SJCRH30 (cell line): ENCODE measurements at places on chromosomes 2 and 18.

DNA sequence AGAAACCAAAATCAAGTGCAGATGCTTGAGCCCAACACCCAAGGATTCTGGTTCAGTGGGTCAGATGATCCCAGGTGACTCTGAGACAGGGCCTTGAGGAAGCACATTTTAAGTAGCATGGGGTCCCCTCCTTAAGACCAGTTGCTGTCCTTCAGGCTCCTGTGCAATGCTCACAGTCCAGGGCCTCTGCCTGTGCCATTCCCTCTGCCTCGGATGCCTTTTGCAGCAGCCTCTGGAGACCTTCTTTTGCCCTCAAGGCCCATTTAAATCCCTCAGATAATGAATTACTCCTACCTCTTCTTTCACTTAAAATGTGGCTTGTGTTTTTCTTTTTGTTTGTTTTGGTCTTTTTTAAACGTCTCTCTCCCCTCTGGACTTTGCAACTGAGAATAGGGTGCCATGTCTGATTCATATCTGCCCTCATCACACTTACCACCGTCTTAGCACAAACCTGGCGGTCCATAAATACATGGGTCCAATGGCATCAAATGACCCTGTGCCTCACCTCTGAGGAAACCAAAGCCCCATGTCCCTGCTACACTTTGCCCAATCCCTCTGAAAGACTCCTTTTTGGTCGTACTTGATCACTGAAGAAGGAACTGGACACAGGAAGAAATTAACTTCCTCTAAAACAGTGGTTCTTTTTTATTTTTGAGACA is 14.2 kb downstream of the ACTG2 start:
- no peak for DNase-seq

GRCh38 chr2:223316342-223316741 is 264.4 kb downstream of the KCNE4 start:
- DNase-seq, result no peak

DNA sequence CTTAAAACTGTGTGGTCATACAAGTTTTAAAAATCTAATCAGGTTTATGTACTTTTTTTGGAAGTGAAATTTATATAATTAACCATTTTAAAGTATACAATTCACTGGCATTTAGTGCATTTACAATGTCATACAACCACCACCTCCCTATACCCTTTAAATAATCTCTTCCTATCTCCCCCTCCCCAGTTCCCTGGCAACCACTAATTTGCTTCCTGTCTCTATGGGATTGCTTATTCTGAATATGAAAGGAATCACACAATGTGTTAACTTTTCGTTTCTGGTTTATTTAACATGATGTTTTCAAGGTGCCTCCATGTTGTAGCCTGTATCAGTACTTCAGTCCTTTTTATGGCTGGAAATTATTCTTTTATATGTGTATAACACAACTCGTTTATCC is 19.4 kb downstream of the CHMP3 start:
- no peak for DNase-seq

DNA sequence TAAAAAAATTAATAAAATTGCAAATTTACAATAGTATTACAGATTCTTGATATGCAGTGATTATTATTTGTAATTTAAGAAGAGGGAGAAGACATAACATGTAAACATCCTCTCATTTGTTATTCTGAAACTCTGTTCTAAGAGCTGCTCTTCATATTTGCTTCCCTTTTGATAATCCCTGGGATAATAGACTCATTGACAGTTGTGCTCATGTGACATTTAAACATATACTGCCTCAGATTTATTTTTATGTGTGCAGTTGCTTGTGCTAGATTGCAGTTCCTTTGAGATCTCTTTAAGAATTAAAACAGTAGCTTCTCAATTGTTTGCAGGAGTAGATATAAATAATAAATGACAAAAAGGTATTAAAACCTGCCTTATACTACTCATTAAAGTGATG is 605.1 kb upstream of the CNTNAP5 start:
- DNase-seq, result no peak

DNA sequence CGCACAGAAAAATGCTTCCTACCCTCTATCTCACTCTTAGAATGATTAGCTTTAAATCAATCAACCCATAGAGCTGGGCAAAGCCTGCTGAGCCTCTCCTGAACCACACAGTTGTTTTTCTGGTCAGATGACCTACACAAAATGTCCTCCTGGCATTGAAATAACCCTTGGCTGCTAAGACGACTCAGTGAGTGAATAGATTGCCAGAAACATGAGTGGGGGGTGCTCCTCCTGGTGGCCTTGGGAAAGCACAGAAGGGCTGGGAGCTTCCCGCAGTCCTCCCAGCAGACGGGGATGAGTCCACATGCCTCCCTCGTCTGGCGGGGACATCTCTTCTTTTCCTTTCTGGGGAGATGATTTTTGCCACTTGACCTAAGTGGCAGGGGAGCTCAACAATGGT is 14.9 kb downstream of the MAL start:
- DNase-seq, result no peak

GRCh38 chr2:42908518-42909200 is 116.3 kb upstream of the HAAO start:
- DNase-seq, result no peak

GRCh38 chr18:10400534-10401307 is 53.7 kb upstream of the APCDD1 start:
- DNase-seq, result no peak

DNA sequence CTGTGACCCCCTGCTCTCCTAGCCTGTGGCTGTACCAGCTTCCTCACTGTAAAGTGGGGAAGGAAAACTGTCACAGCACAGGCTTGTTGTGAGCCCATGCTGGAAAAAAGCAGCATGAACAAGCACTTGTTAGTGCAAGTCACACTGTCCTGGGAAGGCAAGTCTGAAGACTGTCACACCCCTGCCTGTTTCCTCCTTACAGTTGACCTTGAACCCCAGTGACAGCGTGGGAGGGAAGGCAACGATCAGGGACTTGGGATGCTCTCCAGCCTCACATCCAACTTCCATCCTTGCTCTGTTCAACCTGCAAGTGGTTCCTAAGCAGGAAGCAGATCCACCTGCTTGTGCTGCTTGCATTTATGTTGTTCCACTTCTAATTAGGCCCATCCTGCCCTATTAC is 311.3 kb upstream of the KLHL29 start:
- no peak for DNase-seq

DNA sequence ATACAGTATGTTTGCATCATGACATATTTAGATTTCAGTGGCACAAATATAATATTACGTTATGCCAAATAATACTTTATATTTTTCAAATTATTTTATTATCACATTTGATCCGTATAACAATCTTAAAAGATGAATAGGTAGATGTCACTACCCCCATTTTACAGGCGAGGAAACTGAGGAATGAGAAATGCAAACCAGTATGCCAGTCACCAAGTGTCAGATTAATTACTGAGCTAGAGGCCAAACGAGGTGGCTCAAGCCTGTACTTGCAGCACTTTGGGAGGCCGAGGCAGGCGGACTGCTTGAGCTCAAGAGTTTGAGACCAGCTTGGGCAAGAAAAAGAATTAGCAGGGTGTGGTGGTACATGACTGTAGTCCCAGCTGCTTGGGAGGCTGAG is 17.4 kb upstream of the YES1 start:
- no peak for DNase-seq

DNA sequence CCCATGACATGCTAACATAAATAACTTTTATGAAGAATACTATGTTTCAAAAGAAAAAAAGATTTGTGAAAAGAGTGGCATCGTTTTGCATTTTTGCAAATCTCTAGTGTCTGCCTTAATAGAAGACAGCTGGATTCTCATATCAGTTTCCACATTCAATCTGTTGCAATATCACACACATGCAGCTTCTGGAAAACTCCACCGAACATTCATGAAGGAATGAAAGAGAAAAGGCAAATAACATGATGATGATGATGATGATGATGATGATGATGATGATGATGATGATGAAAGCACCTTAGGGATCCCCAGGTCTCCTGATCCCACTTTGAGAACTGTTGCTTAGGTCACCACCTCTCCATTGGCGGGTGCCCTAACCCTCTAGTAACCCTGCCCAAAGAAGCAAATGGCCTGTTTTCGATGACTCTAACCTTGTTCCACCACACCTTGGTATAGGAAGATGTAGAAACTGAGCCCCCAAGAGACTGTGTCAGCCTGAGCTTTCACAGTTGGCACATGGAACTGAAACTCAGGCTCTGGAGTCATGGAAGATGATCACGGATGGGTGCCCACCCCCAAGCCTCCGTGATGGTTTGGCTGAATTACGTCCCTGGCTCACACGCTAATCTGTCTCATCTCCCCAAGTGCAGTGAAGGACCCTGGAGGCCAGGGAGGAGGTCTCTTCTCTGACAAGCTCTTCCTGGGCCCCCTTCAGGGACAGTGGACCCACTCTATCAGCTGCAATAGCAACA is 80.1 kb upstream of the SMAD7 start:
- DNase-seq, result no peak

DNA sequence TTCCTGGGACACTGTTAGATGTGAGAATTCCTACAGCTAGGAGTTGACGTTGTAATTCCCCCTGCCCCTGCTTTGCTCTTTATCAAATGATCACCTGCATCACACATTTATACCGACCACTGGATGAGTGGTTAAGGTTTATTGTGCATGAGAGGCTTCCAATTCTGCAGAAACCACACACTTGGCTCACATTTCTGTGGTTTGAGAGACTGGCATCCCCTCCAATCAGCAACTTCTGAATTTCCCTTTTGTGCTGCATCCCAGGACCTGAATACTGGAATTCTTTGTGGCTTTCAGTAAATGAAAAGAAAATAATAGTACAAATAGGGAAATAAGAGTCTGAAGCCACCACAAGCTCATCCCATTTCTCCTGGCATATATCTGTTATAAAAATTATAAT is 628.7 kb upstream of the PIK3C3 start:
- peak; percentile 23 for DNase-seq

DNA sequence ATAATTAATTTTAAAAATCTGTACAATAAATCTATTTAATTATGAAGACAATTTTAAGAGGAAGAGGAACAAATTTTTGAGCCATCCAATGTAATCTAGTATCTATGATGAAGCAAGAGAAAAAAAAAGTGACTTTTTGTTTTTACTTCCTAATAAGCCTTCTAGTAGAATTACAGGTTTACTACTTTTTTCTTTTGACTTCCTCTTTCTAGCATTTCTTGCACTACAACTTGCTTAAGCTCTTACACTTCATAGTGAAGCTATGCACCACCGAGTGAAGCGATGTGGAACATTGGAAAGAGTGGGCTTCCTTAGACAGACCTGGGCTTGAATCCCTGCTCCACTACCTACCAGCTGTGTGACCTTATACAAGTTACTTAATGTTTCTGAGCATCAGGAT is 2.1 kb downstream of the SERPINB2 start:
- DNase-seq, result no peak
